ENCODE measurements at places on chromosomes 2 and 18.

- no peak for DNase-seq
Measured at GRCh38 chr2:168208652-168209051, 38.7 kb downstream of the STK39 start.

DNA sequence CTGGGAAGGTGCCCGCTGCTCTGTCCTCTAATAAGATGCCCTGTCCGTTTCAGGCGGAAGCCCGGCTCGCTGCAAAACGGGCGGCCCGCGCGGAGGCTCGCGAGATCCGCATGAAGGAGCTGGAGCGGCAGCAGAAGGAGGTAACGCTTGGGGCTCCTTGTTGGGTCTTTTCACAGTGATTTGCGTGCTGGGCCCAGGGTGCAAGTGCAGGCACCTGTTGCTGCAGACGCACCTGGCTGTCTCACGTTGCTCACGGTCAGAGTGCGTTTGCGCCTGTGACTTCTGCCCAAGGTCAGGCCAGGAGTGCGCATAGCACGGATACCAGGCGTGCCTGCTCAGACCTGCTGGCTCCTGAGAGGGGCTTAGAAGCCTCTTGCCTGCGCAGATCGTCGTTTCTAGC is 81.1 kb downstream of the LRRFIP1 start:
- no peak for DNase-seq

GRCh38 chr18:55856229-55856628 is 268.2 kb upstream of the TCF4 start:
- no peak for DNase-seq

- DNase-seq: no peak
Measured at GRCh38 chr2:207227062-207227748, 61.5 kb upstream of the KLF7 start.

DNA sequence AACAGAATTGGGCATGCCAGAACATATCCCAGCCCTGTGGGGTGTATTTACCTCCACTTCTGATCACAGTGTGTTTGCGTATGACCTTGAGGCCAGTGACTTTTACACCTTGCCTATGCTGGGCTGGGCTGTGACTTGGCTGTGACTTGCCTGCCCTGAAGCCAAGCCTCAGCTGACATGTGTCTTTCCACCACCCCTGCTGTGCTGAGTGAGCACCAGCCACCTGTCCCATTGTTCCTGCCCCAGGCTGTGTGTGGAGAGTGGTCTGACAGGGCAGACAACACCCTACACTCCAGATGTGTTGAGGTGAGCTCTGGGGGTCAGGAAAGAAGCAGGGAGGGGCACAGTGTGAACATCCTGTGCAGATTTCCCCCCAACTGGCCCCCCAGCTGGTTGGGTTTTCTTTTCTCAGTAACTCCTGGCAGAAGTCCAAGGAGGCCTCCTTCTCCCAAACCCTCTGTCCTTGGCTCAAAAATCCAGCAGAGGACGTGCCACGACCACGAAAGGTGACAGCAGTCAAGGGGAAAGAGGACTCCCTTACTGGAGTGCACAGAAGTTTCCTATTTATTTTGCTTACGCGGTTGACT is 5.1 kb upstream of the STEAP3 start:
- DNase-seq: no peak

DNA sequence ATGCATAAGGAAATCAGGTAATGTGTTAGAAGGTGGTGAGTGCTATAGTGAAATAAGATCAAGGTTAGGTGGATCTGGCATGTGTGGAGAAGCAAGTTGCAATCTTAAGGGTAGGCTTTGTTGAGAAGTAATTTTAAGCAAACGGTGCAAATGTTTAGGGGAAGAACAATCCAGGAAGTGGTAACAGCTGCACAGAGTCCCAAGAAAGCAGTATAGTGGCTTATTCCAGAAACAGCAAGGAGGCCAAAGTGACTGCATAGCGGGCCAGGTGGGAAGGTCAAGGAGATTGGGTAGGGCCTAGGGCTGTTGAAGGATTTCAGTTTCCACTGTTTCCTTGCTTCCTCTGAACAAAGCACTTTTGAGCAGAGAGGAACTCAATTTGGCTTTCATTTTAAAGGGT is 30.0 kb upstream of the RAB1A start:
- DNase-seq: no peak

GRCh38 chr2:120465701-120465988 is 119.7 kb downstream of the INHBB start:
- DNase-seq: no peak

DNA sequence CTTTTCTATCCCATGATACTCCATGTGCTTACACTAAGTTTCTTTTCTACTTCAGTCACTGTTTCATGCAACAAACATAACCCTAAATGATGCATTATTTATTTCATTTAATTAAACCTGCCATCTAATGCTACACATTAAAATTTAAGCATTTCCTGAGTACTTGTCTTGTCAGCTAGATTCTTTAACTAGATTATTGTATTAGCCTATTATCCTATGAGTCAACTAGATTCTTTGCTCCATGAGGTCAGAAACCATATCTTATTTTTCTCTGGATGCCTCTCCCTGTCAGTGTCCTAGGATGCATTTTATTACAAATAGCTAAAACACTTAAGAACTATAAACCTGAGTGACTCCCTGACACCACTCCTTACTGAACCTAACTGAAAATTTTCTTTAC is 652.4 kb downstream of the SLC4A3 start:
- DNase-seq: no peak

GRCh38 chr2:107338059-107338458 is 452.1 kb upstream of the ST6GAL2 start:
- DNase-seq: no peak

DNA sequence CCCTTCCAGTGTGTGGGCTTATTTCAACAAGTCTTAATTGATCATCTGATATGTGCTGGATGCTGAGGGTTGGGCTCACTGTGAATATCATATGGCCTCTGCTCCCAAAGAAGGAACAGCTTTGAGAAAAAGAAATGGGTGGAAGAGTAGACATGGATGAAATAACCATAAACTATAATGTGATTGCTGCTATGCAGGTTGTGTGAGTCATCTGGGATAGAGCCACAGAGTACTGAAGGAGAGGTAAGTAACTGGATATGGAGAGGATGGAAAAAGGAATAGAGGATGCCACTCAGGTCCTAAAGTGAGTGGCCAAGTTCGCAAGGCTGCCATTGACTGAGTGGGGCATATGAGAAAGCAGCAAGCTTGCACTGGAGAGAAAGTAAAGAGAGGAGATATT is 8.7 kb upstream of the DSG2 start:
- DNase-seq: no peak

DNA sequence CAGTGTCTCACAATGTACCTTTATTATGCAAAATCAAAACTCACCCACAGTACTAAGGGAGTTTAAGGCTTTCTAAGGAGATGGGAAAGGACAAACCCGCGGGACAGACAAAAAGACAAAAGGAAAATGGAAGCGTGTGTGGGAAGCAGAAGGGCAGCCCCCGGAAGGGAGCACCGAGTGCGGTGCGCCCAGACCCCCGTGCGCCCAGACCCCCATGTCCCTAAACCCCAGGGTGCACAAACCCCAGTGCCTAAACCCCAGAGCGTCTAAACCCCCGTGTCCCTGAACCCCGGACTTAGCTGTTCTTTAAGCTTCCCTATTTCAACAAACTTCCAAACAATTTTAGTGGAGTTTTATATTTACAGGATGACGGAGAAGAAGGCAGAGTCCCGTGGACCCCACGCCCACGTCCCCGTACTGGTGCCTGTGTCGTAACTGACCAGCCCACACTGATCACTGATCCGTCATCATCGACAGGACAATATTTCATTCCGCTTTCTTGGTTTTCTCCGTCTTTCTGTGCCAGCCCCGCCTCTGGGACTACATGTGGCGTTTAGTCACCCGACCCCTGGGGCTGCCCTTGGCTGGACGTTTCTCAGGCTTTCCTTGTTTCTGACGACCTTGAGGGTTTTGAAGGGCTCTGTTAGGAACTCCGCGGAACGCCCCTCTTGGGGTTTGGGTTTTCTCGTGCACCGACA is 76.9 kb downstream of the RTP5 start:
- no peak for DNase-seq

GRCh38 chr2:110650346-110650745 is 27.5 kb downstream of the BUB1 start:
- no peak for DNase-seq

GRCh38 chr18:13425357-13426091 is 207.0 kb downstream of the LDLRAD4 start:
- no peak for DNase-seq

DNA sequence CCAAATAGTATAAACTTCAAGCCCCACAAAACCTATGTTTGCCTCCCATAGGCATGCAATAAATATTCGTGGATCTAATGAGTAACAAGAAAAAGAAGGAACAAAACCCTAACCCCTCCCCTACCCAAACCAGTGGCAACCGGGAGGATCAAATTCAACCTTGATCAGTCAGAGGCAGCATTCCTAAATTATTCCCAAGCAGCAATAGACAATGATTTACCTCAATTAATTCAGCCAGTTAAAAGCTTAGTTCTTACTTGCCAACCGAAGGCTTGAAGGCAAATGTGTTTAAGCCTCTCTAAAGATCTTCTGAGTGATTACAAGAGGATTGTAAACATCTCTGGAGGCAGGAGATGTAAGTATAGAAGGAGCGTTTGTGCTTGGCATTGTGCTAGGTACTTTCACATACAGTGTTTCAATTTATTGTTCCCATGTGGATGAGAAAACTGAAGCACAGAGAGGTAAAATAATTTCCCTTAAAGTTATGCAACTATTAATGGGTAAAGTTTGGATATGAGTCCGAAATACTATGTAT is 197.7 kb downstream of the MTX2 start:
- no peak for DNase-seq

DNA sequence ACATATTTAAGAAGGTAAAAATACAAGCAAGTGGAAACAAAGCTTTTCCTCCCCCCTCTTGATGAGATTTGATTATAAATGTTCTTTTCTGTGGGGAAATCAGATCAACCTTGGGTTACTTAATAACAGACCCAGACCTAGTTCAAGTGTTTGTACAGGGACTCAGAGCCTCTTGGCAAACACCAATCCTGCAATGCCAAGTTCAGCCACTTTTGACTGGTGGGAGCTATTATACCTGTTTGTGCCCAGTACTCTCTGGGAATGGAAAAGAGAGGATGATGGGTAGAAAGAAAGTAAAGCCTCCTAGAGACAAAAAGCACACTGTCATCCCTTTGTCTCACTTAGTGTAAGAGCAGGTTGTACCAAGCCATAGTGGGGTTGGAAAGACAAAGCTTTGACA is 63.8 kb upstream of the EPHA4 start:
- no peak for DNase-seq

GRCh38 chr2:170176212-170176611 is 1.7 kb upstream of the MYO3B start:
- DNase-seq: no peak

DNA sequence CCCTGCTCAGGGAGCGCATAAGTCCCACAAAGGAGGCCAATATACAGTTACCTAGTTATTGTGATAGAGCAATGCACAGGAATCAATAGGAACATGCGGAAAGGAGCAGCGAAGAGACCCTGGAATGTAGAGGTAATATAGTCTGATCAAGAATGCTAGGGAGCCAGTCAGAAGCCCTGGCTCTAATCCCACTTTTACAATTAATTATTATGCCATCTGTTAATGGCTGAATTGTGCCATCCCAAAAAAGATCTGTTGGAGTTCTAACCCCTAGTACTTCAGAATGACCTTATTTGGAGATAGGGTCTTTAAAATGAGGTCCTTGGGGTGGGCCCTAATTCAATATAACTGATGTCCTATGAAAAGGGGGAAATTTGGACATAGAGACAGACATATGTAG is 7.7 kb upstream of the SPATS2L start:
- no peak for DNase-seq

GRCh38 chr2:192216336-192216735 is 21.6 kb upstream of the TMEFF2 start:
- no peak for DNase-seq

GRCh38 chr2:202079310-202079709 is 6.3 kb downstream of the KIAA2012 start:
- DNase-seq: no peak

DNA sequence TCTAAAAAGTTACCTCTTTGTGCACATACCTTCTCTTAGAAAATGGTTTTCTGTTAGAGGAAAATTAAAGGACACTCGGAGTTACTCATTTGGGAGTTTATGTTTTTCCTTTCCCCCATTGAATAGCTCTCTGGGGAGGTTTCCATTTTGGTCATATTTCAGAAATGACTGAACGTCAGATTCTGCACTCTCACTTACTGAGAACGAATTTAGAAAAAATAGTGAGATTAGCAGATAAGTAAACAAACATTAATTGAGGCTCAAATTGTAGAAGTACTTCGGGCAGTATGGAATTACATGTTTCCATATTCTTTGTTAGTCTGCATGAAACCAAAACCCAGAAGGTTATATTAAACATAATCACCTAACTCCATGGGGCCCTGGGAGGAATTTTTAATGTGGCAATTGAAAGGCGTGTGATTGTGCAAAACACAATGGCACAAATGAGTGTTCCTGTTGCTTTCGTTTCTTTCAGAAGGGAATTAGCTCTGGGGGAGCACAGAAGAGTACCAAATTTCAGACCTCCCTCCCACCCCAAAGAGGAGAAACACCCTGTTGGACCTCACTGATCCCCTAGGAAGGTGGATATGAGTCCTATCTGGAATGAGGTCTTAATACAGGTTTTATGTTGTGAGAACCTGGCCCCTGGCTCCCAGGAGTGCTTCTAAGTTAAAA is 212.3 kb downstream of the BCL2 start:
- DNase-seq: no peak

DNA sequence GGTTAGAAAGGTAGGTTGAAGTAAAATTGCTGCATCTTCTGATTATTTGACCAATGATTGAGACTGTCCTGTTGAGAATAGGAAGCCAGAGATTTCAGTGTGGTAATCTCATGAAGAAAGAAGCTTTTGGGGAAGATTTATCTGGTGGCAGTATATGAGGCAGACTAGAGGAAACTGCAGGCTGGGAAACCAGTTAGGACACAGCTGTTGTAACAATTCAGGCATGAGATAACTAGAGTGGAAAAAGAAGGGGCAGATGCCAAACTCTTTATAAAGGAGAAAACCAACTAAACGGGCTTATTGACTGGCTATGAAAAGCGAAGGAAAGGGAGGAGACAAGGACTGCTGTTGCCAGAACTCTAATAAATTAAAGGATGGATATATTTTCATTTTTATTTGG is 155.6 kb downstream of the TTC27 start:
- DNase-seq: no peak

GRCh38 chr18:26802330-26803200 is 62.9 kb downstream of the AQP4 start:
- no peak for DNase-seq

- no peak for DNase-seq
Measured at GRCh38 chr2:145503511-145503910, 983.6 kb upstream of the ZEB2 start.

Data from stimulated activated CD8-positive, alpha-beta memory T cell treated with anti-CD3 and anti-CD28 coated beads, Interleukin-2, amount 100 ng/mL, for 1 hour (primary cell).